ENCODE measurements at places on chromosomes 7 and 10.

DNA sequence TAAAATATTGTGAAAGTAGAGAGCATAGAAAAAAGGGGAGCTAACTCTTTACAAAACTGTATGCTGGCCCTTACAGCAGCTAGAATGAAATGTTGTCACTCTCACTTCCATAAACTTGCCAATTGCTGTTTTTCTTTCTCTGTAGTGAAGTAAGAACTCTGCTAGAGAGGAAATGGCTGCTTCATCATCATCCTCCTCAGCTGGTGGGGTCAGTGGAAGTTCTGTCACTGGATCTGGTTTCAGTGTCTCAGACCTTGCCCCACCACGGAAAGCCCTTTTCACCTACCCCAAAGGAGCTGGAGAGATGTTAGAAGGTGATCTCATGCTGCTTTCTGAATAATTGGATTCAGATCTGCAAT, 7.6 kb upstream of the ASCC1 start:
- no peak for DNase-seq

DNA sequence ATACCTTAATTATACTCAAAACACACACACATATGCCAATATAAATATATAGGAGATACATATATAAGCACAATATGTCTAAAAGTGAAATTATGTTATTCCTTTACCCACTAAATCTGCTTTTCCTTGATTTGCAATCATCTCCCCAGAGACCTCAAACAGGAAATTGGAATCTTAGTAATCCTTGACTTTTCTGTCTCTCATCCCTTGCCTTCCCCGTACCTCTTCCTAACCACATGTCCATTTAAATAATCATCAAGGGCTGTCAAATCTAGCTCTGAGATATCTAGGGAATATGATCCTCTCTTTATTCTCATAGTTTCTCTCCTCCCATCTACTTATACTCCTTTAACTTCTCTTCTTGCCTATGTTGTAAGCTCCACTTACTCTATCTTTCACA, 336.6 kb downstream of the HGF start:
- no peak for DNase-seq

- no peak for DNase-seq
These were observed 254.9 kb downstream of the CACNA2D1 start for GRCh38 chr7:82188636-82189035.

- DNase-seq: no peak
These were observed 18.6 kb downstream of the PALD1 start for GRCh38 chr10:70497120-70497545.

GRCh38 chr7:70590126-70590854, 541.7 kb upstream of the GALNT17 start:
- no peak for DNase-seq

DNA sequence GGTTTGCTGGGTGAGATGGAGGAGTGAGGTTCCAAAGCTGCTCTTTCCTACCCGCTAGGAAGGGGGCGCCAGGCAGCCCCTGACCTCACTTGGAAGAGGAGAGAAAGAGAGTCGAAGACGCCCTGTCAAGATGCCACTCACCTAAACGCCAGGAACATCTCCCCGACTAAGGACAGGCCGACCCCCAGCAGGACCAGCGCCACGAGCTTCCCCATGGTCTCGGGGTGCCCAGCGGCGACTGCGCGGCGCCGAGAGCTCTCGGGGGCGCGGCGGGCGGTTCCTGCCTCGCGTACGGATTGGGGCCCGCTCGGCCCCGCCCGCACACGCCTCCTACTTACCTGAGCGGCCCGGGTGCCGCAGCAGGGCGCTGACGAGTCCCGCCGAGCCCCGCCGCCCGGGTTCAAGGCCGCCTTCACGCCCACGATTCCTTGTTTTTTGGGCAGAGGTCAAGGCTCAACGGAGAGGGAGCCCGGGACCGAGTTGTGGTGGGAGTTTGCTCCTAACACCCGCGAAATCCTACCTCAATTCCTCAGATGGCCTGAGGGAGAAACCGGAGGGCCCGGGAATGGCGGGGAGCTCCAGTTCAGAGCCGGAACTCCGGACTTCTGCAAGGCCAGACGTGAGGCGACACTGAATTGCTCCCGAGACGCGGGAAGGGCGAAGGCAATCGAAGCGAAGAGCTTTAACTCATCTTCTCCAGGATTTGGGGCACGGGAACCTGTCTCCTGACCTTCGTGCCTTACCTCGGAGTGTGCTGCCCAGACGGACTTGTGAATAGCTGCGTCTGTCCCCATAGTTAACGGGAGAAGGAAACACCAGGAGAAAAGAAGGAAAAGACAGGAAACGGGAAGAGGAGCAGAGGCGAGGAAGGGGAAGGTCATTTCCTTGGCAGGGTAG, at the start of gene PON3:
Gene PON3, minus strand, starts transcription at position 240 of the 897 bp plus-strand sequence. Its CDS starts 25 bp downstream, at position 215.
- DNase-seq: no peak

DNA sequence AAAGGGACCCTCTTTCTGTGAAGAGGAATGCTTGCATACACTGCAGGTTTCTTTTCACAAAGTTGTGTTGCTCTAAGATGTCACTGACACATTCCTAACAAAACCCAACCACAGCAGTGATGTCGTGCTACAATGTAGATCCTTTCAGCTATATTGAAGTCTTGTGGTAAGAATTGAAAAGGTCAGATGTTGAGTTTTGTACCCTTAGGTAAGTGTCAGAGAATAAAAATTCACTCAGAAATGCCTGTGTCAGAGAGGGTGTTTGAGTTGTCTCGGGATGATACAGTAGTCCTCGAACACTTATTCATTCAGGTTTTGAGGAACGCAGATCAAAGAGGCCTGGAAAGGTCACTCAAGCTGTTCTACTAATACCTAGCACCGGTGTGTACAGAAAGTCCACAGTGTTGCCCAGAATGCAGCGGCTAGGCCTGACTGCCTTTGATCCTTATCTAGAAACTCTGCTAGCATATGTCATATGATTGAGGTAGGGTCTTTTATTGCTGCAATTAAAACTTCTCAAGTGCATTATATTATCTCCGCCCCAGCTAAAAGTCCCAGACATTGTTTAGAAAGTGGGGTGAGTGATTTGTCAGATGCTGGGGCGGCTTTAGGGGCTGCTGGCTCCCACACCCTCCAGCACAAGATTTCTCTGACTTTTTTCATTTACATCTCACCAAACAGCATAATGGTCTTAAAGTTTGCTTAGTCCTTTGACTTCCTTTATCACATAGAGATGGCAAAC, 26.0 kb downstream of the RNF32 start:
- no peak for DNase-seq

DNA sequence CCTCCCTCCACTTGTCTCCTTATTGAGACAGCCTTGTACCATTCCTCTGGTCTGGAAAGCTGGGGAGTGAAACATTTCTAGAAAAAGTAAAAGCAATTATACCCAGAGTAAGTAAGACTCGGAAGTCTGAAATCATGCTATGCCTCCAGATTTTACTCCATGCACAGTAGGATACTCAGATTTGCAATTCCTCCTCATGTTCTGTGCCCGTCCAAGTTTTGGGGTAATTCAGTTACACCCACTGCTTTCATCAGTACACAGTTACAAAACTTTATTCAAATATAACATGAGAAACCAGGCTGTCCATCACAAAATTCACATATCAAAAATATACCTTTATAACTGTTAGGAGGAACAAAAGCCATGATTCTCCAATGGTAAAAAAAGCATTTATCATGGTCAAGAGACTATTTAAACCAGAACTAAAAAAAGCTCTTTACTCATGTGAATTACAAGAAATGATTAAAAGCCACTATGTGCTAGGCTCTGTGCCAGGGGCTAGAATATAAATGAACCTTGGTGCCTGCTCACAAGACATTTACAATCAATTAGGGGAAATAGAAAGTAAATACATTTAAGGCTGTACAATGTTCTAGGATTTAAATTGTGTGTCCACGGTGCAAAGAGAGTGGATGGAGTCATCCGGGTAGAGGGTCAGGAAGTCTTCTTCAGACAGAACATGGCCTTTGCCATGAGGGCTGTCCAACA, 320.2 kb downstream of the ELMO1 start:
- DNase-seq: no peak

- no peak for DNase-seq
These were observed 7.7 kb downstream of the SH2D4B start for GRCh38 chr10:80545258-80545881.

DNA sequence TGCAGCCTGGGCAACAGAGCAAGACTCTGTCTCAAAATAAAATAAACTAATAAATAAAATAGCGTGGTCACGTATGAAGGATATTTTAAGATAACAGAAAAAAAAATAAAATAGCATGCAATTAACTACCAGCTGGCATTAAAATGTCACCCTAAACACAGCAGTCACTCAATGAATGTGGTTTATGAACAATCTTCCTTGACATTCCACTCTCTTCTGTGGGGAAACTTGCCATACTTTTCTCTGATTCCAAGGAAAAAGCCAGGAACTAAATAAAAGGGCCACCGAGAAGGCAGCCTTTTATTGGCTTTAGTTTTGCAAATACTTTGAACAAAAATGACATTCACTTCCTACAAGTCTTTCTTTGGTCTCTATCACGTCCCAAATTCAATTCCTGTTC, 266.6 kb downstream of the PARD3 start:
- no peak for DNase-seq

DNA sequence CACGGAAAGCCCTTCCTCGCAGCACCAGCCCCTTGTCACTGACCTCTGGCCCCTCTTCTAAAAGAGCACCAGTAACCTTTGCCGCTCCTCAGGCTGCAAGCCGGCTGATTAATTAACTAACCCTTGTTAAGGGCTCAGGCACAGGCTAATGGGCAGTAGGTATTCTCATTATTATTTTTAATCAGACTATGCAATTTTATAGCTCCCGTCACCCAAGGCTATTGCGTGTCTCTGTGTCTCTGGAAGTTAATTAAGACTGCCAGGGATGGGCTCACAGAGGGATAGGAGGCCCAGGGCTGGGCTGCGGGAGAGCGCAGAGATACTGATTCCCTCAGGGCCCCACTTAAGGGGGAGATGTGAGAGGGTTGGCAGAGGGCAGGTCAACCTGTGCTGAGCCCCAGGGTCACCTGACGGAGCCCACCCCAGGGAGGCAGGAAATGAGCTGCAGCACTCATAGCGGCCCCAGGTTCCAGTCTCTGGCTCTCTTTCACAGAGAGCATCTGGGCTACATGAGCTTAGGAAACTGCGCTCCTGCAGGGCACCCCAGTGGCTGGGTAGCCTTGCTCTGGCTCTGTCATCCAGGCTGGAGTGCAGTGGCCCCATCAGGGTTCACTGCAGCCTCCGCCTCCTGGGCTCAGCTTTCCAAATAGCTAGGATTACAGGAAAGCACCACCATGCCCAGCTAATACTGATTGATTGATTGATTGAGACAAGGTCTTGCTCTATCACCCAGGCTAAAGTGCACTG, 92.2 kb upstream of the LRRC4 start:
- DNase-seq: no peak

- DNase-seq: no peak
These were observed 293.7 kb downstream of the BICC1 start for GRCh38 chr10:58806323-58806722.

DNA sequence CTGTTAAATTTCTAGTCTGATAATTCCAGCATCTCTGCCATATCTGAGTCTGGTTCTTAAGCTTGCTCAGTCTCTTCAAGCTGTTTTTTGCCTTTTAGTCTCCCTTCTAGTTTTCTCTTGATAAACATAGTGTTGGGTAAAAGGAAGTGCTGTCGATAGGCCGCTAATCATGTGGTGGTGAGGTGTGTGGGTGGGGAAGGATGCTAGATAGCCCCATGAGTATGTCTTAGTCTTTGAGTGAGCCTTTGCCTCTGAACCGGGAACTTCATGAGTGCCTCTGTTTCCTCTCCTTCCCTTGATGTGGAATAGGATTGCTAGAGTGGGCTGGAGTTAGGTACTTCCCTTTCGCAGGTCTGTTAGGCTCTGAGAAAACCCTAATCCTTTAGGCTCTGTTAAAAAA, 441.8 kb downstream of the INHBA start:
- no peak for DNase-seq

- no peak for DNase-seq
These were observed 258.8 kb downstream of the PHF14 start for GRCh38 chr7:11232462-11232861.

DNA sequence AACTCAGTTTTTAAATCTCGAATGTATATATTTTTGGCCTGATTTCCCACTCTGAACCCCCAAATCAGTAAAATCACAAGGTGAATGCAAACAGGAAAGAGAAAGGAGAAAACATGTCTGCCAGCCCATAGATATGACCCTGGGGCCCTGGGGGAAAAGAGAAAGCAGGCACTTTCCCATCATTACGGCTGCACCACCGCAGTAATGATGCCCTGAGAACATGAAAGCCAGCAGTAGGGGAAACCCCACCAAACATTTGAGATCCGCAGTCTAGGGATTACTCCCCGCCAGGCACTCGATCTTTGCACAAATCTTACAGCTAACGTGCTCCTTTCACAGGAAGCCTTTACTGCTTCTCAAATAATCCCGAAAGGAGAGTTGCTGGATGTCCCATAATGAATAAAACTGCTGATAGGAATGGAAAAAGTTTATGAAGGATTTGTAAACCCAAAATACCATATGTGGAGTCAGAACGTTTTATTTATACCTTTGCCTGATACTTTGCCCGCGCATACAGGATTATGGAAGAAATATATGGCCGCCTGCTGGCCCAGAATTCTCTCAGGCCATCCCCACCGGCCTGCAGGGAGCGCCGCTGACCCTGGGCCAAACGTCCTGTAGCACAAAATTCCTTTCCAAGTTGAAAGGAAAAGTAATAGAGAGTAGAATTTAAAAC, 180.0 kb upstream of the INHBA start:
- no peak for DNase-seq

DNA sequence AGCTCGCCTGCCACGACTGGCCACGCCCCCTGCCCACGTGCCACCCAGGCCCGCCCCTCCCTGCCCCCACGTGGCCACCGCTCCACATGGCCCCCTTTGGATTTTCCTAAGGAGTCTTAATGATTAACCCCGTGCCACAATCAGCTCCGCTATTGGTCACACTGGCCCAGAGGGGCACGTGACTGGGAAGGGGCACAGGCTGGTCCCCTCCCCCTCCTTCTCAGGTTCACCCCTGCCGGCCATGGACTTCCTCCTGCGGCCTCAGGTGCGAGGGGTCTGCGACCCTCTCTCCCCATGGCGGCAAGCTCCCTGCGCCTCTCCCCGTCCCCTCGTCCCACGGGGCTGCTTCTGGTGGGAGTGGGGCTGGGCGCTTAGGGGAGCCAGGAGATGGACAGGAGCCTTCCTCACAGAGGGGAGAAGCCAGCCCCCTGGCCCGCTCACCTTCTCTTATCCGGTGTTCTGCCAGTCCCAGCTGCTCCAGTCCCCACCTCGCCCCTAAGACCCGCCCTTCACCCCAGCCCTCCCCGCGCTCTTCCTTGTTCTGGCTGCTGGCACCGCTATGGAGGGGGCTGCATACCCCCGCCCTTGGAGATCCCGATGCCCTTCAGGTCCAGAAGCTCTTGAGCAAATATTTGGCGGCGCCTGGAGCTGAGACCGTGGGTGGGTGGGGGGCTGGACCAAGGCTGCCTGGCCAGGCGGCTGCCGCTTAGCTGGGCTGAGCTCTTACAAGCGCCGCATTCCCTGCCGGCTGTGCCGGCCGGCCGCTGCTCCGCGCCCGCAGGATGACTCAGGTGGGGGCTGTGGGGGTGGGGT, 3.2 kb downstream of the SLC4A2 start:
- no peak for DNase-seq

GRCh38 chr7:47572094-47572445, 9.8 kb downstream of the TNS3 start:
- no peak for DNase-seq

- no peak for DNase-seq
These were observed 16.7 kb upstream of the FZD1 start for GRCh38 chr7:91247500-91247899.

GRCh38 chr7:121019018-121019417, 30.5 kb downstream of the CPED1 start:
- no peak for DNase-seq

GRCh38 chr10:104321725-104322415, 16.4 kb downstream of the ITPRIP start:
- DNase-seq: no peak

- DNase-seq: no peak
These were observed 36.5 kb upstream of the EEPD1 start for GRCh38 chr7:36116347-36117202.

GRCh38 chr7:20748853-20749252, 37.8 kb downstream of the SP8 start:
- DNase-seq: no peak

Measured in stimulated activated CD8-positive, alpha-beta memory T cell treated with anti-CD3 and anti-CD28 coated beads, Interleukin-2, amount 100 ng/mL, for 1 hour (primary cell).